HTR-8/SVneo (cell line): ENCODE measurements at places on chromosomes 4 and X.

GRCh38 chrX:9558615-9559014 is 93.8 kb downstream of the TBL1X start:
- no peak for DNase-seq

- DNase-seq, result no peak
These were observed 46.3 kb upstream of the HUWE1 start for GRCh38 chrX:53732797-53733196.

- no peak for DNase-seq
These were observed 24.5 kb downstream of the RUFY3 start for GRCh38 chr4:70746179-70746839.

DNA sequence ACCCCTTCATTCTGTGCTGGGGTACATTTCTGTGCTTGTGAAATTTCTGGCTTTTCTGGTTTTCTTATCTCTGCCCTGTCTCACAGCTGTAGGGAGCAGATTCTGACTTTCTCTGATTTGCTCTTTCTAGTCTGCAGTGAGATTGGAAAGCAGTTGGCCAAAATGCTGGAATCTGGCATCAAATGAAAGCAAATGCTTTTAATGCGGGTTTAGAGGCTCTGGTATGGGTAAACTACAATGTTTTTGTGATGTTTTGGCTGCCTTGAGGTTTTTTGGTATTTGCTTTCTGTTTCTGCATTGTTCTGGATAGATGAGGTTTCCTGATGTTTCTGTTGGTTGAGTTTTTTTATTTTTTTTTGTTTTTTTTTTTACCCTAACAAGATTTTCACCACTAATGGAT is 23.8 kb downstream of the SMIM20 start:
- DNase-seq, result no peak

GRCh38 chr4:111955001-111955400 is 190.3 kb upstream of the FAM241A start:
- DNase-seq, result no peak

DNA sequence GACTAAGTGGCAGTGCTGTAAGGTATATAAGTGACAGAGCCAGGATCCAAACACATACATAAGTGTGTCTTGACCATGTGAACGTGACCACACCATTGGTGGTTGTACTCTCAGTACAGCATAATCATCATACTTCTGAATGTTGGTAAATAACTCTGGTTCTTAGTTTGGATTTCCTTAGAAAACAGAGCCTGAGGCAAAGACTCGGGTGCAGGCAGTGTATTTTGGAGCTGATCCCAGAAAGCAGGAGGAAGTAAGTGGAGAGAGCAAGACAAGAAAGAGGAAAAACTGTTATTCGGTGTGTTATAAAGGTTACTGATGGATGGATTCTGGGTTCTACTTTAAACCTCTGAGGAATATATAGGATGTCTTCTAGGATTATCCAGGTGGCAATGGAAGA is 127.9 kb downstream of the SLC39A8 start:
- no peak for DNase-seq
